Colonic mucosa (tissue), 4 donors: ENCODE measurements at places on chromosomes 13 and 19. TPM values are rescaled to one million over a fixed set of nuclear protein-coding genes. Genes with fewer than 3 reads are reported as not detected.

Gene DAZAP1
- 210 TPM for total RNA-seq

Gene ZNF14
- total RNA-seq = 2.6 TPM

Gene MTRF1
- total RNA-seq = 16.3 TPM

DNA sequence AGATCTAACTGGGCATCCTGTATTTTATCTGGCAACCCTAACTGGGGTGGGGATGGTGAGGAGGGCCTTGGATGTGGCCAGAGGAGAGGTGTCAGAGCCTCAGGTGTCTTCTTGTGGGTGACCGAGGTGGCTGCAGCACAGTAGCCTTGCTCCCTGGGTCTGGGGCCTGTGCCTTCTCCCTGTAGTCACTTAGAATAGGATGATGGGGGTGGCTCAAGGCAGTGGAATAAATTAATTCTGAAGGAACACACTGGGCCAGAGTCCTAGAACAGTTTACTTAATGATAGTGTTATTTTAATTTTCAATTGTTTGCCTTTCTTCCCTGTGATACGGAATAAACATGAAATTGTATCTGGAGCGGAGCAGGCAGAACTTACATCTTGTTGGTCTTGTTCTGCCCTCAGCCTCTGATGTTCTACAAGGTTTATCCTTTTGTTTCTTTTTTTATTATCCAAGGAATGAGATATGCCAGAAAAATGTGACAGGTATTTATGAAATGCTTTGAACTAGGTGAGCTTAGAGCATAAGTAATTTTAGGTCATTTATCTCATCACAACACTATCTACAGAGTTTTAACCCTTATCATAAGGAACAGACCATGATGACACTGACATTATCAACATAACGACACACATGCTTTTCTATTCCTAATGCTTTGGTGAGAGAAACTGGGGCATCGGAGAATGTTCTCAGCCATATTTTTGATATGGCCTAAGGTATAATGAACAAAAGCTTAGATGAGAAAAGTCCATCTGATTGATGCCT lies 51.4 kb downstream of the LRCH1 start:
- peak overlapping the region; percentile 10 for H3K27ac ChIP-seq
- H3K27me3 ChIP-seq = no peaks in the 10 kb centered on the region
- DNase-seq = no peak
- no peak overlapping the region for H3K4me3 ChIP-seq
- no peaks in the 10 kb centered on the region for H3K36me3 ChIP-seq

GRCh38 chr19:49631014-49631588 lies 8.8 kb downstream of the RRAS start:
- no peaks in the 10 kb centered on the region for H3K36me3 ChIP-seq
- H3K27ac ChIP-seq = no peak overlapping the region
- no peaks in the 10 kb centered on the region for H3K4me1 ChIP-seq
- H3K4me3 ChIP-seq = no peak overlapping the region

DNA sequence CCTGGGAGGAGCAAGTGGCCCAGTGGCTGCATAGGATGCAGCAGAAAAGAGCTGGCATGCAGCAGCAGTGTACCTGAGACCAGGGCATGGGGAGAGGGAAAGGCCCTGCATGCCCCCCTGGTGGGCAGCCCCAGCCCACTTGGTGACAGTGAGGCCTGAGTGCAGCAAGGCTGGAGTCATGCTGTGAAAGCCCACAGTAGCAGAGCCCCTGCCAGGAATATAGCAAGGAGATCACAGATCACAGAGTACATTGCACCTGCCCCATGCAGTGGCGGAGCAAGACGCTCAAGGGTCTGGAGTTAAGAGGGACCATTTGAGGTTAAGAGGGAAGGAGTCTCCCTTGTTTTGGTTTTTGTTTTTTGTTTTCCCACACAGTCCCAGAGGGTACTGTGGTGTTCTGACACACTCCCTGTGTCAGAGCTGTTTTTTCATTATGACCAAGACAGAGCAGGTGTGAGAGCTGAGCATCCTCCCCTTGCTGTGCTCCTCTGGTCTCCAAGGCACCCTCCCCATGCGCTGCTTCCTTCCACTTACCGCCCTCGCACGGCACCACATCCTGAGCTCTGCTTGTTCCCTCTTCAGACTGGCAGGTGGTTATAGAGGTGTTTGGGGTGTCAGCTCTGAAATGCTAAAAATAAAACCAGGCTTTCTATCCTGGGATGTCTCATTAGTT lies 85.0 kb upstream of the UBL3 start:
- H3K4me1 ChIP-seq = no peaks in the 10 kb centered on the region
- H3K27ac ChIP-seq = no peak overlapping the region
- no peak for DNase-seq
- no peaks in the 10 kb centered on the region for H3K36me3 ChIP-seq

DNA sequence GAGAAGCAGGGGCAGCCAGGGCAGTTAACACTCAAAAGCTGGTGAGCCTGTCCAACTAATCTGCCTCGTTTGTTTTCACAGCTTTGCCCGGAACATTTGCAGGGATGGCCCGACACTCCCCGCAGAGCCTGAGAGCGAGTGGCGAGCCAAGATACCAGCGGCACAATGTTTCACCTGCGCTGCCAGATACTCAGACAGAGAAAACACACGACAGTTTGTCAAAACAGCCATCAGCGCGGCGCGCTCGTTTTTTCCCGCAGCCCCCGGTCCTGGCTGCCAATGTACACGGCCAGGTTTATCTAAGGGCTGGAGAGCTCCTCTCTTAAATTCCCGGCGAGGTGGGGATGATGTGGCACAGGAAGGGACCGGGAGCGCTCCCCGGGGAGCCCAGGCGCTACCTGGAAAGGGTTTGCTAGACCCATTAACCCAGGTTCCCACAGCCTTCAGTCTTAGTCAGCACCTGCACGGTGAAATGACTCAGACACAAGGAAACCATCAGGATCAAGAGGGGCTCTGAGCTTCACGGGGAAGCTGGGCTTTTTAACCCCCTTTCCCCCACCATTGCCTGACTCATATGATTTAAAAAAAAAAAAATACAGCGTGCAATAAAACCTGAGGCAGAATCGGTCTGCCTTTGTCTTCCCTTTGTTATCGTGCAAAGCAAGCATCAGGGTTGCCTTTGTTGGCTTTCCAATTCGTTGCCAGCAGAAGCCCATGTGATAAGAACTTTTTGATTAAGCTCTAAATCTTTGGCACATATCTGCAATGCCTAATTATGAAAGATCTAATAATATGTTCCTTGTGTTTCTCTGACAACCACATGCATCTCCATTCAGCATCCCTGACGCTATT lies 186.2 kb downstream of the EFNB2 start:
- no peaks in the 10 kb centered on the region for H3K36me3 ChIP-seq
- peak; percentile 73 for DNase-seq
- no peaks in the 10 kb centered on the region for H3K27me3 ChIP-seq

DNA sequence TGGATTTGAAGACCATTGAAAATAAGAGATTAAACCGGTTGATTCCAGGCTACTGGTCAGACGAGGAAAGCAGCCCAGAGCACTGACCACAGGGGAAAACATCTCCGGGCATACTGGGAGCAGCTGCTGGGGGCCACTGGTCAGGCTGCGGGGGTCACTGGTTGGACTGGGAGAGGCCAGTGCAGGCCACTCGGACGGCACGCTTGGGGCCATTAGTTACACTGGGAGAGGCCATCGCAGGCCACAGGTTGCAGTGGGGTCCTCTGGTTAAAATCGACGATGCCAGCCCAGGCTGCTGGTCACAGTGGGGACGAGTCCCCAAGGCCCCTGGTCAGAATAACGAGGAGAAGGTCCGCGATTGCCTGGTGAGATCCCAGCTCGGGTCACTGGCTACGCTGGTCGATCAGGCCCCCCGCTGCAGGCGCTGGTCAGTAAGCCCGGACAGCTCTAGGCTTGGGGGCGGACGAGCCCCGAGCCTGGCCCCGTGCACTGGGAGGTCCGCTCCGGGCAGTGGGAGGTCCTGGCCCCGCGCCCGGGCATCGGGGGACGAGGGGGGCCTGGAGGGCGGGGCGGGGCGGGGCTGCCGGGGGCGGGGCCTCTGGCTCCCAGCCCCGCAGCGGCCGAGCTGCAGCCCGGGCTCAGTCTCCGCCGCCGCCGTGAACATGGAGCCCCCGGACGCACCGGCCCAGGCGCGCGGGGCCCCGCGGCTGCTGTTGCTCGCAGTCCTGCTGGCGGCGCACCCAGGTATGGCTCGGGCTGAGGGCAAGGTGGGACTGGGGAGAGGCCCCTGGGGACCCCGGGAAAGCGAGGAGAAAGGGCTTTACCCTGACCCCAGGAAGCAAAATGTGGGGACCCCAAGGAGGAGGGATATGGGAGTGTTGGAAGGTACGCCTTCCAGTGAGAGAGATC lies at the start of gene BCAM:
BCAM (plus strand) TSS at position 641 of the 909 bp plus-strand sequence; CDS start at position 663, 22 bp downstream.
- peak within 1 kb of the TSS; percentile 40 for H3K4me3 ChIP-seq
- no peaks in the 10 kb centered on the region for H3K36me3 ChIP-seq
- peaks cover 10% of the 10 kb centered on the region for H3K4me1 ChIP-seq
- DNase-seq = peak; percentile 68

Gene CBY2
- total RNA-seq = not detected

DNA sequence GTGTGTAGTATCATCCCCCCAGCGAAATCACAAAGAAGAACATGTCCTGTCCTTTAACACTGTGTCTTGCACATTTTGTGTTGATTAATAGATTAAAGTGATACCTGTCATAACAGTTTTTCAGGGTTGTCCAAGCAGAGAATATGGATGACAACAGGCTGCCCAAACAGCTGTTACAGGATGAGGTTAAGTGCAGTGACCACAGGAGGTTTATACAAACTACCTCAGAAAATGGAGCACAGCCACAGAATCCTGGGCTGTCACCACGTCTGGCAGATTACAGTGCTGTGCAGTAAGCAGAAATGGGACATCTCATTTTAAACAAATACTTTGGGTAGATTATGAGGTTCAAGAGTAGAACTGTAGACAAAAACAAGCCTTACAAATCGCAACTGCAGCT lies 575.6 kb downstream of the DCT start:
- H3K27me3 ChIP-seq = no peaks in the 10 kb centered on the region
- H3K36me3 ChIP-seq = no peaks in the 10 kb centered on the region
- H3K4me3 ChIP-seq = no peak overlapping the region
- H3K27ac ChIP-seq = no peak overlapping the region
